ENCODE measurements at places on chromosomes 11 and 22.

DNA sequence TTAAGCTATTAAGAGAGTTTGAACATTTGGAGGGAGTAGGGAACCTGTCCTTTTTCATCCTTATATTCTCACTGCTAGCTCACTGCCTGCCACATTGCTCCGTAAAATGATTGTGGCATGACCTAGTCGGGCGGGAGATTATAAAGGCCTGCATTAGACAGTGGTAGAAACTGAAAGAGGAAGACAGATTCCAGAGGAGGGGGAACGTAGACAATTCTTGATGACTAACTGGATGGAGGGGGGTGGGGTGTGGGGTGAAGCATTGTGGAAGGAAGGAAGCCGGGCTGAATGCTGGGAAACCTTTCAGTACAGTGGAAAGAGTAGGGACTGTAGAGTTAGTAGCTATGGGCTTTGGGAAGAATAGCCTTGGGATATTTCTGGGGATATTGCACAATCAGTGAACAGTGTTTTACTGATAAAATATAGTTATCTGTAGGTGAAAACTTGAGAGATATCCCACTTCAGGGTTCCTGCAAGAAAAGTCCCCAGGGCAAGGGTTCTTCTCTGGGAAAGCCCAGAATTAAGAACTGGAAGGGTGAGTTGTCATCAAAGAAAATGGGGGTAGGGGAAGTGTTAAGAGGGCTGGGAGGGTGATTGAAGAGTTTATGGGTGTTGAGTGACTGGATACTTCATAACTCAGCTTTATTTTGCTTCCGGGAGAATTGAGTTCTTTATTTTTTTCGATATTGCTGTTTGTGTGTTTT, 2.1 kb downstream of the MED15 start:
- peak; percentile 83 for DNase-seq

GRCh38 chr11:810040-810567, 337 bp downstream of the RPLP2 start:
- DNase-seq: no peak

GRCh38 chr22:47213571-47214230, 451.3 kb downstream of the TBC1D22A start:
- no peak for DNase-seq

DNA sequence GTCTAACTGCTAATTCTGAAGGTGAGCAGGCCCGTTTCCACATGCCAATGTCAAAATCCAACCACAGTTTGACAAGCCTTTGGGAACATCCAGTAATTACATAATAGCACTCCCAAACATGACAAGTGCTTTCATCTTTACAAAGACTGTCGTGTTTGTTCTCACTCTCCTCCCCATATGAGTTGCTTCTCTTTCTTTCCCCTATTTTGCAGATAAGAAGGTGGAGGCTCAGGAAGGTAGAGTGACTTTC, 55.9 kb upstream of the CD44 start:
- no peak for DNase-seq

DNA sequence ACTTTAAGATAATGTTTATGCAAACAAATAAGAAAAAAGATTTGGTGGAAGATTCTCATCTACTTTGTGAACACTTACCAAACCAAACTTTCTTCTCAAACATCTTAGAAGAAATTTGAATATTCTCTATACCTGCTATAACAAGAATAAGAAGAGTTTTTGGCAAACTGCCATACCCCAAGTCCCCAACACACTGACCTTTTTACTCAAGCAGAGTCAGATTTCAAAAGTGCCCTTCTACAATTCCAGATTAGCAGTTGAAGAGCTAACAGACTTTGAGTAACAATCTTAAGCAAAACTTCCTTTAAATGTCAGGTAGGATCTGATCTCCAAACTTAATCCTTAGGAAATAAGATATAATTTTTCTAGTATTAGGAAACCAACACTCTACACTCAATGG, 33.9 kb downstream of the TSG101 start:
- DNase-seq: no peak

DNA sequence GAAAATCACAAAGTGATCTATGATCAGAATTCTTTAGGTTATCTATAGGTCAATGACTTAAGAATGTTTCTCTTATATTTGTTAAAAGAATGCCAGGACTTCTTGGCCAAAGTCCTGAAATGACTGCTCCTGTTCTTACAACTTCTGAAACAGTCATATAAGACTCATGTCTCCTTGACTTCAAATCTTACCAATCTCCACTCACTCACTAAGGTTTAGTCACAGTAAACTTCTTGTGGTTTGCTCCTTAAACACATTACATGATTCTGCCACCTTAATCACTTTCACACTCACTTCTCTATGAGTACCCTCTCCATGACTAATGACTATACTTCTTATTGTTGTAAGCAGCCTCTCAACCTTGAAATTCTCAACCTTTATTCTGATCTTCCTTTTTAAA, 648.7 kb upstream of the CCDC179 start:
- peak; percentile 32 for DNase-seq

DNA sequence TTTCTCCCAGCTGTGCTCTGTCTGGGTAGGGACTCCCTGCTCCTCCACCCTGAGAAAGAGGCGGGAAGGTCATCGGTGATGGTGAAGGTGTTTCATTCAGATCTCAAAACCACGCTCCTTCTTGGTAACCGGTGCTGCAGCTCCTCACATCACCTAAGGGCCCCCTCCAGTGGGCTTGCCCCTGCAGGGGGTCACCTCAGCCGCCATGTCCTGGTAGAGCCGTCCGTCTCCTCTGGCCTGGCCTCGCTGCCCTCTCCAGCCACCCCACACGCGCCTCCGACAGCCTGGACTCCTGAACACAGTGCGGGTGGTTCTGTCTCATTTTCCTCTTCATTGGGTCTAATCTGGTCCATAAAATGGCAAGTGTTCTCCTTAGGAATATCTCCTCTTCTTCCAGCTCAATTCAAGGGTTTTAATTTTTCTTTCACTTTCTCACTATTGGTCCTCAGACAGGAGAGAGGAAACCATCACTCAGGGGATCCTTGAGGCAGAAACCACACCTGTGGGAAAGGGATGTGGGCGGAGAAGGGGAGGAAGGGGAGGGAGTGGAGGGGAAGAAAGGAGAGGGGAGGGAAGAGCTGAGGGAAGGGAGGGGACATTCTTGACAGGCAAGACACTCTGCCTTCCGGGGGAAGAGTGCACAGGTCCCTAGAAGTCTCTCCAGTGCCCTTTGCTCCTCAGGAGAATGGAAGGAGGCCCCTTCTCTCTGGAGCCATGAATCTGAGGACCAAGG, 1338.4 kb downstream of the TBC1D22A start:
- DNase-seq: no peak

- no peak for DNase-seq
Measured at GRCh38 chr11:32884023-32884422, 8.6 kb upstream of the QSER1 start.

DNA sequence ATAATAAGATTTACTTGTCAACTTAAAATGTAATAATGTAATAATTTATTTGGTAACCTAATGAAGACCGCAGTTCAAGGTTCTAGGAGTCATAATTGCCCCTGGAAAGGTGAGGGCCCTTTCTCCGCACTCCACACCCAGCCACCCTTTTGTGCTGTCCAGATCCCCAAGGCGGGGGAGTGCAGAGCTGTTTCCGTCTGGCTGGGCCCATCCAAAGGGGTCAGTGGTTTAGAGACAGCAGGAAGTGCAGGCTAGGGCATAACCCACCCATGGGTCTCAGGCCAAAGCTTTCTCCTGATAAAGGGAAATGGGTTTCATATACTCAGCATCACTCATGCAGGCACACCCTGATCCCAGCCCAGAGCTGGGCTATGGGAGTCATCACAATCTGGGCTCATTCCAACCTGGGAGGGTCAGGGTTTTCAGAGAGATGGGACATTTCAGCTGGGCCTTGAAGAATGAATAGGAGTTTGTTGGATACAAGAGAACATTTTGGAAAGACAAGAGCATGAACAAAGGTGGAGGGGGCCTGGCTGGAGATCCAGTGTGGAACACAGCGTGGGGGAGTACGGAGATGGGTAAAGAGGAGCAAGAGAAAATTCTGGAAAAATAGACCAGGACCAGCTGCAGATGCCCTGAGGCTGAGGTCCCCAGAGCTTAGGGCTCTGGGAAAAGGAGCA, 432.2 kb downstream of the TBC1D22A start:
- no peak for DNase-seq

GRCh38 chr11:108340973-108341372, 118.1 kb downstream of the ATM start:
- no peak for DNase-seq

- DNase-seq: peak; percentile 66
Measured at GRCh38 chr11:43868852-43869567, 11.6 kb upstream of the ALKBH3 start.

GRCh38 chr11:59062602-59063529, 23.2 kb upstream of the GLYATL1B start:
- DNase-seq: no peak

GRCh38 chr11:94111660-94112059, 17.0 kb upstream of the PANX1 start:
- DNase-seq: no peak

DNA sequence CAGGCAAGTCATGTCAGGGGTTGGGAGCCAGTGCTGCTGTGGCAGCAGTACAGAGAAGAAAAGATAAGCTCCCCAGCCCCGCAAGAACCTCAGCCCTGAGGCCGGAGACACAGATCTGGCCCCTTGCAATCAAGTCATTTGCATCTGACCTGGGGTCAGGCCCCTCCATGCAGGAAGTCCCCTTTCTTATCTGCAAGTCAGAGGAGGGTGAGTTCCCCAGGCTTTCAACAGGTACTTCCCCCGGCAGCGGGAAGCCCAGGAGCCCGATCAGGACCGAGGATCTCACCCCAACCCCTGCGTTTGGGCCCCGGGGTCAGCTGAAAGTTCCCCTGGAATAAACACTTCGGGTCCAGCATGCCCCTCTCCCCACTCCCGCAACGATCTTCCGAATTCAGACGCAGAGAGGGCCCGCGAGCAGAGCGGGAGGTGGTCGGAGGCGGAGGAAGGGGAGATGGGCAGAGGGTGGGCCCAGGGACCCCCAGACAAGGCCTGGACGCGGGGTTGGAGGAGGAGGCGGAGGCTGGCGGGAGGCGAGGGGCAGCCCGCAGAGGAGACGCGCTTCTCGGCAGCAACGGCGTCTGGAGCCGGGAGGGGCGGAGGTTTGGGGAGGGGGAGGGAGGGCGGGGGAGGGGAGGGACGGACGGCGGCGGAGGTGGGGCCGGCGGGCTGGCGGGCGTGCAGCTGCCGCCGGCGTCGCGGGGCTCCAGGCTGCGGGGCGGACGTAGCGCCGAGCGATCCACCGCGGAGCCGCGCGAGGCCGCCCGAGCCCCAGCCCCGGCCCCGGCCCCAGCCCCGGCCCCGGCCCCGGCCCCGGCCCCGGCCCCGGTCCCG, at the start of gene TSPAN18:
TSPAN18 (plus strand) TSS at position 680 of the 831 bp plus-strand sequence. CDS start 179,455 bp downstream, outside the sequence.
- DNase-seq: no peak

- DNase-seq: no peak
Measured at GRCh38 chr11:67054836-67055523, 1.7 kb upstream of the RHOD start.

DNA sequence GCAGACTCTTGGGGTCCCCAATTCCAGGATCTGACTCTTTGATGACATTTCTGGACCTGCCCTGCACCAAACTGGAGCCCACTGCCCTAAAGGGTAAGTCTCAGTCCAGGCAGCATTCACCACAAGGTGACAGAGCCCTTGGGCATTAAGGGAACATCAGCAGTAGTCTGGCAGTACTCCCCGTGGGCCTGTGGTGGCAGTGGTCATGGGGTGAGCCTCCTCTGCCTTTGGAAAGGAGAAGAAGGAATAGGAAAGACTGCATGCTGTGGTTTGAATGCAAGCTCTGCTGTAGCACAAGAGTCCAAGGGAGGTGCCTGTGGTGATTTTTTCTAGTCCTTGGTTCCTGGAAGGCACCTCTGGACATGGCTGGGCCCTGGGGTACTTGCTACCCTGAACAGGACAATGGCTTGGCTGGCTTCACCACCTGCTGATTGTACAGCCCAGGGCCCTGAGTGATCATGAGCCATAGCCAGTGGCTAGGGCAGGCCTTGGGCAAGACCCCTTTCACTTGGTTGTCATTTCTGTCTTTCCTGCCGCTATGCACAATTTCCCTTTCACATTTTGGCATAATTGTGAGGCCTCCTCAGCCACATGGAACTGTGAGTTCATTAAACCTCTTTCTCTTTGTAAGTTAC, 160.7 kb upstream of the GRIA4 start:
- DNase-seq: no peak

- no peak for DNase-seq
Measured at GRCh38 chr22:20647586-20648305, 126.2 kb upstream of the SERPIND1 start.

DNA sequence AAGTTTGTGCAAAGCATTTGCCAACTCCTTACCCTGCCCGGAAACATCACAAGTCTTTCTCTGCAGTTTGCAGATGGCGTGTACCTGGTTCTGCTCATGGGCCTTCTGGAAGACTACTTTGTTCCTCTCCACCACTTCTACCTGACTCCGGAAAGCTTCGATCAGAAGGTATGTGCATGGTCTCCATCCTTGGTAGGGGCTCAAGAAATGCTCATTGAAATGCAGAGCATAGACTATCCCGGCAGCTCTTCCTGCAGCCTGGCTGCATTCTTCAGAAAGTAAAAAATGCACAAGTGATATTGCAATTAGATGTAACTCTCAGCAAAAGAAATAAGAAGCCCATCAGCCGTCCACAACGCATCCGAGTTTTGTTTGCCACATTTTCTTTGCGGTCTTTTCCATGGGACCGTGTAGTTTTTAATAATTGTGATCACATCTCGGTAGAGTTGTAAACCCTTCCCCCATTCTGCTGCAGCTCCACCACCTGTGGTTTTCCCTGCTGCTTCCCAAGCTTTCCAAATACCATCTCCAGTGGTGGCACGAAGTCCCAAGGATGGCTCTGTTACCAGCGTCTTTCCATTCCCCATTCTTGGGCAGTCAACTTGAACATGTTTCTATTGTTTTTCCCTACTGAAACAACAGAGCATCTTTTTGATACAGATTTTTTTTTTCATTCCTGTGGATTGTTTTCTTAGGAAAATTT, 22.7 kb upstream of the PARVG start:
- no peak for DNase-seq

DNA sequence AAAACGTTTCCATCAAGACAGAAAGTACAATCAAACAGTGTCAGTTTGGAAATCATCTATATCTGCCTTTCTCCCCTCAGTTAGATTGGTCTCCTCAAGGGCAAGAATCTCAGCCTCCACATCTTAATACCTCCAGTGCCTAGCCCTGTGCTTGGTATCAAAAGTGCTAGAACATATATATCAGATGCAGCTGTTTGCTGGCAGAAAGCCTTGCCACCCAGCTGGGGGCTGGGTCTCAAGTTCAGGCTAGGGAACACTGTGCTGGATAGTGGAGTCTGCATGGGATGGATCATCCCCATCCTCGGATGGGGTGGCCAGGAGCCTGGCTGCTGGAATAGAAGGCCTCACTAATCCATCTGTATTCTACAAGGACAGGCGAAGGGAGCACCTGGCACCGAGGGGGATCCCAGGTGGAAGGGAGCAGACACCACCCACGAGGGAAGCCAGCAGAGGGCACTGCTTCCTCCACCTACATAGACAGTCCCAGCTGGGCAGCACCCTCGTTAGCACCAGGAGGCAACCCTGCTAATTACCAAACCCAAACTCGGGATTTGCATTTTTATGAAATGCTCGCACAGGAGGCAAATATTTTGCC, 602.2 kb downstream of the BUD13 start:
- no peak for DNase-seq

DNA sequence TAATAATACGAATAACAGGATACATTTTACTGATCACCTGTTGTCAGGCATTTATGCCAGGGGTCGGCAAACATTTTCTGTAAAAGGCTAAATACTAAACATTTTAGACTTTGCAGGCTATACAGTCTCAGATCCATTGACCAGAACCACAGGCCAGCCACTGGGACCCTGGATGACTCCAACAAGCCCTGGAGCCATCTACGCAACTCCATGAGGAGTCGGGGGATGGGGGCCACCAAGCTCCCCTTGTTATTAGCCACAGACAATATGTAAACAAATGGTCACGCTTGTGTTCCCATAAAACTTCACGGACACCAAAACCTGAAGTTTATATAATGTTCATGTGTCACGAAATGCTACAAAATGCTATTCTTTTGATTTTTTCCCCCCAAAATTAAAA, 54.4 kb upstream of the EMID1 start:
- DNase-seq: no peak
